ENCODE measurements at places on chromosomes 12 and 14. TPM values are rescaled to one million over a fixed set of nuclear protein-coding genes. Genes with fewer than 3 reads are reported as not detected.

ERP27 gene
- 16.2 TPM for total RNA-seq

ASIC1 gene
- total RNA-seq: 2.8 TPM

POTEG gene
- not detected for total RNA-seq

IFT81 gene
- total RNA-seq: 1.1 TPM

ERG28 gene
- 5.7 TPM for total RNA-seq

ACOT4 gene
- total RNA-seq: 1.2 TPM

EFS gene
- total RNA-seq: not detected

TSPAN19 gene
- not detected for total RNA-seq

ACSM4 gene
- not detected for total RNA-seq

TCL1B gene
- total RNA-seq: not detected

ITGB7 gene
- total RNA-seq: 180 TPM

BEST3 gene
- not detected for total RNA-seq

MUCL1 gene
- total RNA-seq: not detected

PRB2 gene
- not detected for total RNA-seq

VWF gene
- total RNA-seq: 0.20 TPM

CCNT1 gene
- total RNA-seq: 150 TPM

ARF6 gene
- 69.7 TPM for total RNA-seq

TPH2 gene
- total RNA-seq: not detected

TMEM229B gene
- total RNA-seq: 9.1 TPM

SLC24A4 gene
- 0.19 TPM for total RNA-seq

MEG3 gene
- not detected for total RNA-seq

CPNE6 gene
- not detected for total RNA-seq

CLECL1 gene
- 1.7 TPM for total RNA-seq

STAB2 gene
- total RNA-seq: not detected

TMEM233 gene
- not detected for total RNA-seq

KRT2 gene
- 2.1 TPM for total RNA-seq
